ENCODE measurements at places on chromosomes 16 and 17. TPM values are rescaled to one million over a fixed set of nuclear protein-coding genes. Genes with fewer than 3 reads are reported as not detected.

GRCh38 chr16:75550211-75550662 is 5.8 kb downstream of the TMEM231 start:
- peaks cover 6% of the 10 kb centered on the region for H3K4me1 ChIP-seq
- peak overlapping the region; percentile 5 for H3K4me3 ChIP-seq
- H3K36me3 ChIP-seq: no peaks in the 10 kb centered on the region
- no peak for DNase-seq

- no peak overlapping the region for H3K4me3 ChIP-seq
- H3K27me3 ChIP-seq: no peaks in the 10 kb centered on the region
- no peak overlapping the region for H3K27ac ChIP-seq
These were observed 87.7 kb downstream of the RMI2 start for GRCh38 chr16:11432856-11433395.

- H3K27me3 ChIP-seq: no peaks in the 10 kb centered on the region
- H3K4me1 ChIP-seq: peaks cover 43% of the 10 kb centered on the region
- no peak overlapping the region for H3K4me3 ChIP-seq
- peak overlapping the region; percentile 82 for H3K27ac ChIP-seq
- DNase-seq: peak; percentile 82
These were observed 38.7 kb upstream of the ZNF750 start for GRCh38 chr17:82878527-82878926.

DNA sequence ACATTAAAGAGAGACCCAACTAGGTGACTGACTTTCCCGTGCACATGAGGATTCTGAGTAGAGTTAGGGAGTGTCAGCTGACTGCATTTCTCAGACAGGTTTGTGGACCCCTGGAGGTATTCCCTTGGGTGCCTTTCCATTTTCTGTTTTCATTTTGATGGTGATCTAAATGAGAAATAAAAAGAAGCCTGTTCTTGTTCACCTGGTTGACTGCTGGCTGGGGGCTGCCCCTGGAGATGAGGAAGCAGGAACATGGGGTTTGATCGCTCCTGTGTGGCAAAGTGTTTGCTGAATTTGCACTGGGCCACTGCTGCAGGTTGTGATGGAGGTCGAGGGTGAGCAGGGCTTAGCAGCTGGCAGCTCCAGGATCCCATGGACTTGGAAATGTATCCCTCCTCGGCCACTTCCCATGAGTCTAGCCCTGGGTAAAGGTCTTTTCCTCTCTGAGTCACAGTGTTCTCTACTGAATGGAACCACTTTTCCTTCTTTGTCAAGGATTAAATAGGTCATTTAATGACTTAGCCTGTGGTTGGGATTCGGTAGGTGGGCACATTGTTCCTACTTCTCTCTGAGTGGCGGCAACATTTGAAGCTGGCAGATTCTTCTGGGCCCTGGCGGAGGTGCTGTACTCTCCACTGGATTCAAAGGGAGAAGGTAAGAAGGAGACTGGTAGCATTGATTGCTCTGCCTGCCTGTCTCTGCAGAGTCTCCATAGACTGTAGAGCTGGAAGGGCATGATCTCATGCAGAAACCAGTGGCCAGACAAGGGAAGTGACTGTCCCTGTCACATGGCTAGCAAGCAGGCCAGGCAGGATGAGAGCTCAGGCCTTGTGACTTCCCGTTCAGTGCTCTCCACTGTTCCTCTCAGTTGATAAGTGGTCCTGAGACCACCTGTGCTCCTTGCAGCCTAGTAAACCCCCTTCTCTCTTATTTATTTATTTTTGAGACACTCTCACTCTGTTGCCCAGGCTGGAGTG is 17.9 kb downstream of the SNX29 start:
- peak overlapping the region; percentile 49 for H3K27ac ChIP-seq
- no peaks in the 10 kb centered on the region for H3K36me3 ChIP-seq
- peaks cover 10% of the 10 kb centered on the region for H3K4me1 ChIP-seq
- DNase-seq: peak; percentile 73
- no peak overlapping the region for H3K4me3 ChIP-seq

GRCh38 chr16:71627731-71628181 is 1.8 kb downstream of the MARVELD3 start:
- no peak overlapping the region for H3K4me3 ChIP-seq
- H3K4me1 ChIP-seq: peaks cover 12% of the 10 kb centered on the region
- no peaks in the 10 kb centered on the region for H3K36me3 ChIP-seq
- H3K27me3 ChIP-seq: peaks cover 16% of the 10 kb centered on the region
- no peak overlapping the region for H3K27ac ChIP-seq
- no peak for DNase-seq

DNA sequence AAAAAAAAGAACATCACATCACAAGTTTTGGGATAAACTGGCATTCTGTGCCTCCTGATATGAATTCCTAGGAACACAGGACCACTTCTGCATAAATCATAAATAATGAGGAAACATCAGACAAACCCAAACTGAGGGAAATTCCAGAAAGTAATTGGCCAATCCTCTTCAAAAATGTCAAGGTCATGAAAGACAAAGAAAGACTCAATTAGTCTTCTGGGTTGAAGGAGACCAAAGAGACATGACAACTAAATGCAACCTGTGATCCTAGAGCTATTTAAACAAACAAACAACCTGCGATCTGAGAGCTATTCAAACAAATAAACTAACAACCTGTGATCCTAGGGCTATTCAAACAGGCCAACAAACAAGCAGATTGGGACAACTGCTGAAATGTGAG is 144.3 kb downstream of the VPS53 start:
- no peaks in the 10 kb centered on the region for H3K36me3 ChIP-seq
- no peak for DNase-seq
- no peak overlapping the region for H3K4me3 ChIP-seq
- peaks cover 12% of the 10 kb centered on the region for H3K4me1 ChIP-seq
- H3K27ac ChIP-seq: no peak overlapping the region

DNA sequence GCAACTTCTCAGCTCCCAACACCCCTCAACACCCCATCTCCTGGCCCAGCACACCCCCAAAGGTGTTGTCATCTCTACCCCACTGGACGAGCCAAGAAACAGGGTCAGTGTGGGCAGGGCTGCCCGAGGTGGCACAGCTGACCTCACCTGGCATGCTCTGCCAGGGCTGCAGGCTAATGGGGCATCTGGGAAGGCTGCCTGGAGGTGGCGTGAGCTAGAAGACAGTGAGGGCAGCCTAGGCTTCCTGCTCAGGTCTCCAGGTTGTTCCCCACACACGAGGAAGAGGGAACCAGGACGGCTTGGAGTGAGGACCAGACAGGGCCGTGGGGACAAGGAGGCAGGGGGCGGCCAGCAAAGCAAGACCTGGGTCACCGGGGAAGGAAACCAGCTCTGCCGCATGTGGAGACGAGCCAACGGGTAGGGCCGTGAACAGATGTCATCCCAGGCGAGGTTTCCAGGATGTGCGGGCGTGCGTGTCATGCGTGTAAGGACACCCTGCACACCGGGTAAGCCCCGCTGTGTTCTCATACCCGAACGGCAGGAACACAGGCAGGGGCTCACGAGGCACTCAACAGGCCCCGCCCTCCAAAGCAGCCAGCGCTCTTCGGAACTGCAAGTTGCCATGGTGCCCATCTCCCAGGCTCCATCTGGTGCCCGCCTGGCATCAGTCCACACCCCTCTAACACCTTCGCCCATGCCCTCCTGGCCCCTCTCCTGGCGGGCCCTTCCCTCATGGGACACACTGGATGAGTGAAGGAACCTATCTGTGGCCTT is 29.6 kb upstream of the PVALEF start:
- peak; percentile 74 for DNase-seq
- no peaks in the 10 kb centered on the region for H3K36me3 ChIP-seq
- H3K27me3 ChIP-seq: no peaks in the 10 kb centered on the region
- no peak overlapping the region for H3K27ac ChIP-seq
- peaks cover 13% of the 10 kb centered on the region for H3K4me1 ChIP-seq
- no peak overlapping the region for H3K4me3 ChIP-seq

GRCh38 chr17:45718791-45719190 is 65.3 kb upstream of the CRHR1 start:
- H3K4me3 ChIP-seq: no peak overlapping the region
- no peaks in the 10 kb centered on the region for H3K4me1 ChIP-seq
- H3K36me3 ChIP-seq: no peaks in the 10 kb centered on the region
- DNase-seq: no peak
- H3K27ac ChIP-seq: no peak overlapping the region

DNA sequence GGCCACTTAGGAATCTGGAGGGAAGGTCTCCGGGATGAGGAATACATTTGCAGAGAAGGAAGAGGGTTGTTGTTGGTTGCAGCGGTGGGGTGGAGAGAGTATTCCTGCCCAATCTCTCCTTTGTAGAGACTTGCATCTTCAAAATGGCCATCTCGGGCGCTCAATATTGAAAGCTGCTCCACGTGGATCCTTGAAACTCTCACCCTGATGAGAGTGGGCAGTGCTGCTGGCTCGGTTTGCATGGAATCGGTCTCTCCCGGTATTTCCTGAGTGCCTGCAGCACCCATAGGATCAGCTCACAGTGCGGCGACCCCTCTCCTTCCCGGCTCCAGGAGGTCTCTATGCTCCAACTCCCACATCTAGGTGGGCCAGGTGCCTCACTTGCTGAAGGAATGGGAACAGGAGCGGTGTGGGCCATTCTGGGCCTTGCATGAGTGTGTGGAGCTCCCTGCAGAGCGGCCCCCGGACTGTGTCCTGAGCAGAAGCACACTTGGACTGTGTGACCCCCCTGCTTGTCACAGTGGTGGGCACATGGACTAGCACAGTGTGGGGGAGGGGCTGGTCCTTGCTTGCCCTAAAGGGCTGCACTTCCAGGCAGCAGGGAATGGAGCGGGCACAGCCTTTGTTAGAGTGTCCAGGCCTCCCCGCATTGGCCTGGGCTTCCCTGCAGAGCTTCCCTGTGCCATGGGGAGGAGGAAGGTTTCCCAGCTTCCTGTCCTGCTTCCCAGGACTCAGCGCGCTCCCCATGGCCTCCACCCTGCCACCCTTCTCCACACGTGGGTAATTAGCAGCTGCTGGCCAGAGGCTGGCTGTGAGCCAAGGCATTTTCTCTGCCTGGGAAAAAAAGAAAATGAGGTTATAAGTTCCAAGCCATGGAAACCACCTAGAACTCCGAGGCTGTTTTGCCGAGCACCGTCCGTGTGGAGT is 139.3 kb downstream of the IRF8 start:
- no peaks in the 10 kb centered on the region for H3K4me1 ChIP-seq
- no peak overlapping the region for H3K27ac ChIP-seq
- H3K4me3 ChIP-seq: no peak overlapping the region
- no peak for DNase-seq
- H3K27me3 ChIP-seq: no peaks in the 10 kb centered on the region

DNA sequence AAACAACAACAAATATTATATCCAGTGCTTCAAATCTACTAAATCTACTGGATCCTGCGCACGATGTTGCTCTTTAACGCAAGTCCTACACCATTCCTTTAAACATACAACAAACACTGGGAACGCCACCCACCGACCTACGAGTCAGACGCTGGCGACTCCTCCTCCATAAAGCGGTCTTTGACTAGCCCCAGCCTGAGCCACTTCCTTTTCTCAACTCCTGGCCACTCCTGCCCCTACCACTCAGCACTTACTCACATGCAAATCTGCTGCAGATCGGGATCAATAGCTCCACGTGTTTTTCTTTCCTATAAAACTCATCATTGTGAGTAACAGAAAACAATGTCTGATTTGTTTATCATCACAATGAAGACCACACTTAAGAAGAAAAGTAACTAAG is 32.8 kb upstream of the MNT start:
- DNase-seq: no peak
- H3K4me1 ChIP-seq: no peaks in the 10 kb centered on the region
- peaks cover 17% of the 10 kb centered on the region for H3K36me3 ChIP-seq
- H3K4me3 ChIP-seq: no peak overlapping the region

DNA sequence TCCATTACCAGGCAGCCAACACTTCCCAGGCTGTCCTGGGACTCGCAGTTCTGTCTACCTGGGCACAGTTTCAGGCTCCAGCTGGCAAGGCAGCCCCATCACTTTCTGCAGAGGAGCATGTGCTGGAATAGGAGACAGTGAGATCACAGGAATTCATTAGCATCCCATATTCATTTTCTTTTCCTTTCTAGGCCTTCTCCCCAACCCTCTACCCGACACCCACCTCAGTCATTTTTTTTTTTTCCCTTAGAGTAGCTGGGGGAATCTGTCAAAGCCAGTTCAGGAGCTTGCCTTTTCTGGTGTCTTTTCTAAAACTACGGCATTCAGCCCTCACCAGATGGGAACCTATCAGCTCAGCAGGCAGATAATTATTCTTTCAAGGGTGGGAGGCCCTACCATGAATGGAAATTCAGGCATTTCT is 42.4 kb upstream of the FBXO47 start:
- DNase-seq: no peak
- H3K36me3 ChIP-seq: no peaks in the 10 kb centered on the region
- no peaks in the 10 kb centered on the region for H3K4me1 ChIP-seq
- H3K27me3 ChIP-seq: no peaks in the 10 kb centered on the region
- H3K4me3 ChIP-seq: no peak overlapping the region

DNA sequence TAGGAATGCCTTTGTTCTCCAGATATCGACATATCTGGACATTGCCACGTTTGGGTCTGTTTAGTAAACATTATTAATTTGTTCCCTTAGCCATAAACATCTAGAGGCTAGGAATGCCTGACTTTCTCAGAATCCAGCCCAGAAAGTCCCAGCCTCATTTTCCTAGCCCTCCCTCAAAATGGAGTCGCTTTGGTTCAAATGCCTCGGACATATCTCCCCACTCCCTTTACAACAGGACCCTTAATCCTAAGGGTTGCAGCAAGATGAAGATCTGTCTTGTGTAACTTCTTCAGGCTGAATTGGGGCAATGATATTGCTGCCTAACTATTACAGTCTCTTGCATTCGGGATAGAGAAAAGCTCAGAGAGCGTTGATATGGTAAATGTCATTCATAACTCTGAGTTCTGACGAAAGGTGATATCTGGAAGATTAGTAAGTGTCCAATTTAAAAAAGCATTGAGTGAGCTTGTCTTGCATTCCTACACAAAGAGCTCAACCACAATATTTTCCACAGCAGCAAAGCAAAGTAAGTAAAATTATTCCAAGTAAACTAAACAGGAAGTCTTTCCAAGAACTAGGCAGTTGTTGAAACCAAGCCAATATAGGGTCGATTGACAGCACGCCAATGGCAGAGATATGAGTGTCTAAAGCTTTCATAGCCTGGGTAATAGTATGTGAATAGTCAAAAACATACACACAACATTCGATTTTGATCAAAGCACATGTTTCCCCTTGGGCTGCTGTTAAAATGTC is 46.0 kb upstream of the ARL4D start:
- H3K27me3 ChIP-seq: no peaks in the 10 kb centered on the region
- H3K4me3 ChIP-seq: no peak overlapping the region
- H3K27ac ChIP-seq: no peak overlapping the region
- no peak for DNase-seq

DNA sequence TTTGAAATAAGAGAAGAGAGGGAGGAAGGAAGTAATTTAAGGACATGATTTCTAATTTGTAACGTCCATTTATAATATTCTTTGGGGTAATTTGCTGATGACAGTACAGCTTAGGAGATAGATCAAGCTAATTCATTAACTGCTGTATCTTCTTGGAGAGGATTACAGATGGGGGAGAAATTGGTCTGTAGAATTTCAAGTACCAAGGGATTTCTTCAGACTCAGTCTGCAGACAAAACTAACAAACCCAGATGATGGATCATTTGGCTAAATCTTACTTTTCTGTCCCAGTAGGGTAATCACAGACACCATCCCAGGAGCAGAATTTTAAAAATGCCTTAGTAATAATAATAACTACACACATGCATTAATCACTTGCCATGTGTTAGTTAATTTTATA is 711.8 kb downstream of the KCNJ2 start:
- H3K4me1 ChIP-seq: no peaks in the 10 kb centered on the region
- no peaks in the 10 kb centered on the region for H3K36me3 ChIP-seq
- H3K27me3 ChIP-seq: no peaks in the 10 kb centered on the region
- no peak overlapping the region for H3K4me3 ChIP-seq
- no peak for DNase-seq

CDH1 gene
- 99.5 TPM for total RNA-seq

GPR179 gene
- total RNA-seq: under 0.01 TPM

KRTAP4-3 gene
- not detected for total RNA-seq

PIK3R6 gene
- 3.4 TPM for total RNA-seq

DNASE1L2 gene
- not detected for total RNA-seq
